Kasumi-1 (cell line): ENCODE measurements at places on chromosomes 6 and 20.

DNA sequence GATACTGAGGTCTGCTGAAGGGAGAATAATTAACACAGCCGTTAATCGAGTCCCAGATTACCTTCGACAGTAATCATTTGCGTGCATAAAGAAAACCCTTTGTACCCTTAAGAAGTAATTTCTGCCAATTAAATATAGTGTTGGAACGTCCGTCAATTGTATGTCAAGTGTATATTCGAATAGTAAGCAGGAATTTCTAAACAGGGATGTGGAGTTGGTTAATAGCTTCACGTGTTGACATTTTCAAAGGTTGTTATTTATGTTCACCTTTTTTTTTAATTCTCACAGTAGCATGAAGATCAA lies 798 bp upstream of the SNAP91 start:
- no peak for DNase-seq

GRCh38 chr6:35543459-35544193 lies 30.9 kb upstream of the TULP1 start:
- DNase-seq: no peak

GRCh38 chr6:40312213-40313015 lies 274.8 kb downstream of the LRFN2 start:
- no peak for DNase-seq

DNA sequence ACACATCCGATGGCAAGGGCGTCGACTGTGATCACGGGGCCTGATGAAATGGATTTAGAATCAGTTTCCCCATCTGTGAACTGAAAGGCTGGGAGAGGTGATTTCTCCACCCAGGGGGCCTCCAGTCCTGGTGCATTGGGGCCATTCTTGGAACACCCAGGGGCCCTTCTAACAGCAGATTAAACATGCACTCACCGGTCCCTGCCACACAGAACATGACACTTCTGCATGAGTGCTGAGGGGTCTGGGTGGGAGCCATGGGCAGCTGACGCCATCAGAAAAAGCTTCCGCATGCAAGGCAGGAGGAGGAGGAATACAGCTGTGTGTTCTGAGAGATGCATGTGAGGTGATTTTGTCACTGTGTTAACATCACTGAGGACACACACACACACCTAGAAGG lies 26.8 kb downstream of the DLL1 start:
- no peak for DNase-seq

DNA sequence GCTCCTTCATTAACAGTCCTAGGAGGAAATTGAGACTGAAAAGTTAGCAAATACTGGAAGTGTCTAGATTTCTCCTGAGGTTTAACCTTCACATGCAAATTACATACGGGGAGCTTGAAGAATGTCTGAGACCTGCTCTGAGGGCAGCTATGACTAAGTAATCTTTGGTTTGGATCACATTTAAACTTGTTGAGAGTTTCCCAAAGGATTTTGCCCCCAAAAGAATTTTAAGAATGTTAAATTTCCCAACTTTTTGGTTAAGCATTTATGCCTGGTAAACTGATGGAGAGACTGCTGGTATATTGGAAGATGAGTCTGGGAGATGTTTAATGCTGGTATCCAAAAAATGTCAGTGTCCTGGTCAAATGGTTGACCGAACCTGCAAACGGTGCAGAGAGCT lies 97.0 kb downstream of the RREB1 start:
- DNase-seq: no peak

- DNase-seq: no peak
Measured at GRCh38 chr20:34242879-34243278, 1.7 kb downstream of the ASIP start.

- no peak for DNase-seq
Measured at GRCh38 chr20:39213476-39214145, 251.5 kb downstream of the DHX35 start.

DNA sequence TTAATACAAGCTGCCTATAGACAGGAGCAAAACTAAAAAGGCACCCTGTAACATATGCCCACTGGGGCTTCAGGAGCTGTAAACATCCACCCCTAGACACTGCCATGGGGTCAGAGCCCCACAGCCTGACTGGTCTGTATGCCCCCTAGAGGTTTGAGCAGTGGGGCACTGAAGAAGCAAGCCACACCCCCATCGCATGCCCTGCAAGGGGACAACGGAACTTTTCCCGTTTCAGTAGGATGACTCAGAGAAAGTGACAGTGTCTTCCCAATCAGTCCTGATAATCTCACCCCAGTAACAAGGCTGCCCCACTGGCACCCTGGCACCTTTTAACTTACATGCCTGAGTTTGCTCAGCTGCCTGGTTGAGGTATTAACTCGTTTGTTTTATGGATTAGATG lies 35.9 kb downstream of the BEND3 start:
- DNase-seq: no peak

DNA sequence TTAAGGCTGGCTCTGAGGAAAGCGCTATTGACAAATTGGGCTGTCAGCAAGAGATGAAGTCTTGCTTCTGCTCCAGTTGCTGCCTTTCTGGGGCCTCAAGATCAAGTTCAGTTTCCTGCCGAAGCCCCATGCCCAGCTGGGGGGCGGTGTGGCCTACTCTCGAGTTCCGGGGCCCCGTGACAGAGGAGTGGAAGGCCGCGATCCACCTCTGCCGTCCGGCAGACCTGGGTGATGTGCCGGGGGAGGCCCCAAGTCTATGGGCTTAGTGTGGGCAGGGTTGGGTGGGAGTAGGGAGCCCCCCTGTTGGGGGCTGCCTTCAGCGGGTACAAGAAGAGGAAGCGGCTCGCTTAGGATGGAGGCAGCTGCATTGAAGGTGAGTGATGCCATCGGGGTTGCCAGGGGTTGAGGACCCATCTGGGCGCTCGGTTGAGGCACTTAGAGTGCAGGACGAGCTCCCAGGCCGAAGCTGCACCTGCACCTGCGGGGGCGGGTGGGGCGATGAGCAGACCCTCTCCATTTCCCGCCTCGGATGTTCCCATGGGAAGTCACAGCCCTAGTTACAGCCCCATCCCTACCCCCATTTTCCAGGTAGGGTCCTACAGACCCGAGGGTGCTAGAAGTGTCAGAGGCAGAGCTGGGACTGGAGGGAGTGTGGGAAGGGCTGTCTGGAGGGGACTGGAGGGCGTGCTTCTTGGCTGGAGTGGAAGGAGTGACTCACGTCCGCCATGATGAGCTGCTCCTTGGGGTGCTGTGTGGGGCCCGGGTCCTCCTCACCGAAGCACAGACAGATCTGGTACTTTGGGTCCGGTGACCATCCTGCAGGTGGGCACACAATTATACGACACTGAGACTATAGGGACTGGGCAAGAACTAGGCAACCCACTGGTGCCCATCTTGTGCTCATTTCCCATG lies 2.9 kb upstream of the FOXS1 start:
- no peak for DNase-seq

- DNase-seq: no peak
Measured at GRCh38 chr6:36276581-36277536, 7.0 kb downstream of the PNPLA1 start.

GRCh38 chr6:13617066-13617465 lies 1.9 kb downstream of the NOL7 start:
- DNase-seq: no peak

DNA sequence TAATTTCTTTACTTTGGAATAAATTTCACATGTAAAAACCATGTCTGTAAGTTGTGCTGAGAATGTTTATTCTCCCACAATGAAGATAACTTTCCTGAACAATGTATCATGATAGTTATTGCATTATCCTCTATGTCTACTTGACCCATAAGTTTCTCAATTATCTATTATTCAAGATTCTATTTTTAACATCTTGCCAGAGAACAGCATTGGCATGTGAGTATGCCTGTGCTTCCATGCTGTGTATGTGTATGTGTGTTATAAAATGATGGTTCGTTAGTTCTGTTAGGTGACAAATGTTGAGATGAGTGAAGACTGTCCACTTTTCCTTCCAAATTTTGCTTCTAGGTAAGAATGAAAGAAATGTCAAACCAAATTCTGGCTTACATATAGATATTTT lies 111.9 kb downstream of the EYA4 start:
- DNase-seq: no peak

GRCh38 chr20:35271904-35272303 lies 6.0 kb downstream of the MMP24OS start:
- no peak for DNase-seq

DNA sequence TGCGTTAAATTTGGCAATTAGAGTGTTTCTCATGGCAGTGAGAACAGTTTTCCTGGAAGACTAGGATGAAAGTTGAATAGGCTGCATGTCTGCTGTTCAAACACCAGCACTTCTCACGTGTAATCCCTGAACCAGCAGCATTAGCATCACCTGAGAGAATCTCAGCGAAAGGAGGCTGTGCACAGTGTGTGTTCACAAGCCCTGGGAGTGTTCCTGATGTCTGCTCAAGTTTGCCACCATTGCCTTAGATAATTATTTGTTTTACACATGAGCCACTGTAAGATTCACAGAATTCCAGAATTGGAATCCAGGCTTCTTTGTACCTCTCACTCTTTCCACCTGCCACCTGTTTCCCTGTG lies 117.3 kb downstream of the JARID2 start:
- DNase-seq: no peak

DNA sequence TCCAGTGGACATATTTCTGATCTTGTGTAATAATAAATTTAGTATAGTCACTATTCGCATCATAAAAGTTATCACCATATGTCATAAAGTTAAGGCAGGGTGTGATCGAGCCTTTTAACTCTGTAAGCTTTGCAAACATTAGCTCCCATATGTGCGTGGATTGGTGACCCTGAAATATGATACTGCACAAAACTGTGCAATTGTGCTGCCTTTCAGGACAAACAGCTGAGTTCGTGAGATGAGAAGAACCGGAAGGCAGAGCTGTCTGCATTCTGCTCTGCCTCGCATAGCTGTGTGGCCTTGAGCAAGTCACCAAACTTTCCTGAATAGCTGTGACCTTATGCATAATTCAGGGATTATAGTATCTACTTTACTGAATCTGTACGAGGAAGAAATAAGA lies 3.2 kb upstream of the PLEKHG1 start:
- no peak for DNase-seq

- no peak for DNase-seq
Measured at GRCh38 chr6:77290798-77291197, 172.5 kb downstream of the HTR1B start.

DNA sequence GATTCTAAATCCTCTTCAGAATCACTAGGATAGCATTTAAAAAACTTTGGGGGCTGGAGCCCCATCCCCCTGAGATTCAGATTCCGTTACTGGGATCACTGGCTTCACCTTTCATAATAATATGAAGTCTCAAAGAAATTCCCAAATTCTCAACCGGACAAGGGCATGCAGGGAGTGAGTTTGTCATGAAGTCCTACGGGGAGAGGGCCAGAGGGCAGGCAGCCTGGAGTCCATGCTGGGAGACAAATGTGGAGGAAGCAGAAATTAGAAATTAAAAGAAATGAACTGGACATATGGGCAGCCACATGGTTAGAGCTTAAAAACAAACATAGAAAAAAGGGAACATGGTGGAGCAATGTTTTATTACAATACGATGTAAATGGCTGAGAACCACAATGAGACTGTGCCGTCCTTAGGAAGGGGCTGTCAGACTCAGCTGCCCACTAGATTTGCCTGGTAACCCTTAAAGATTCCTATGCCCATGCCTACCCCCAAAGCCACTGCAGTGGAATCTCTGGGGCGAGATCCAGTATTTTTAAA lies 142.6 kb downstream of the CEBPB start:
- no peak for DNase-seq

DNA sequence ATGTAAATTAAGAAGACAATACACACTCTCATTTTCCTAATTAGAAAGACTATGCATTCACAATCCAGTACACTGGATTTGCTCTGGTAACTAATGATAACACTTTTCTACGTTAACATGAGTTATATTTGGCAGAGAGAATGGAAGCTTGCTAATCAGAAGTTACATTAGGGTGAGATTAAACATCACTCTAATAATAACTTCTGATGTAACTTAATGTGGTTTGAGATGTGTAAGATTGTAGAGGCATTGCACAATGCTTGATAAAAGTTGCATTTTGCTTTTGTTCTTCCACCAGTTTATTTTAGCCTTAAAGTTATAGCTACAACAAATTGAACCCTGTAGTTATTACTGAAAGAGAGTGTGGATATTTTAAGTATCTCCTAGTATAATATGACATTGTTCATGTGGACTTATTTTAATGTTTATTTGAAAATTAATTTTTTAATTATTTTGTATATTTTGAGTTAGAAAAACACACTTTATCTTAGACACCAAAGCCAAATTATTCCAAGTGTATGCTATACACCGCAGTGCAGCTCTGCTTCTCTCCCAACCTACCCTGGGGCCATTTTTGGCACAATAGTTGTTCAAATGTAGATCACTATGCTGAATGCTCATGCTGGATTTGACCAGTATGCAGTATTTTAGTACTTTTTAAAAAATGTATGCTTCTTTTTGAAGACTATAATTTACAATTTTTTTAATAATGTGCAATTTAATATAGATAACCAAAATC lies 143.2 kb downstream of the SLC16A10 start:
- DNase-seq: peak; percentile 31

DNA sequence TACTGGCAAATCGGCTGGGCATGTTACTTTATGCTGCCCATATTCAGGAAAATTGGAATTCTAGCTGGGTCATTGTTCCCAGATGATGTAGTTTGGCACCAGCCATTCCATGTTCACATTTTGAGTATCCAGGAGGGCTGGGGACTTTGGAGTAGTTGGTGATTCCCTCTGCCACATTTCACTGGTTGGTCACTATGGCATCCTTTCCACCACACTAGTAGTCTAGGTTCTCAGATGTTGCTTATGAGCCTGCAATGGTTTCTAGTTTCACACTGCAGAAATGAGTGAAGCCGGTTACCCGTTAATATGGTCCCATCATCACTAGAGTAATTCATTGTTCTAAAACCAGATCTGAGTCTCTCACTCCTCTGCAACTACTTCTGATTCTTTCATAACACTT lies 4.6 kb downstream of the PTPN1 start:
- no peak for DNase-seq

- no peak for DNase-seq
Measured at GRCh38 chr6:150756173-150756572, 109.3 kb upstream of the MTHFD1L start.

DNA sequence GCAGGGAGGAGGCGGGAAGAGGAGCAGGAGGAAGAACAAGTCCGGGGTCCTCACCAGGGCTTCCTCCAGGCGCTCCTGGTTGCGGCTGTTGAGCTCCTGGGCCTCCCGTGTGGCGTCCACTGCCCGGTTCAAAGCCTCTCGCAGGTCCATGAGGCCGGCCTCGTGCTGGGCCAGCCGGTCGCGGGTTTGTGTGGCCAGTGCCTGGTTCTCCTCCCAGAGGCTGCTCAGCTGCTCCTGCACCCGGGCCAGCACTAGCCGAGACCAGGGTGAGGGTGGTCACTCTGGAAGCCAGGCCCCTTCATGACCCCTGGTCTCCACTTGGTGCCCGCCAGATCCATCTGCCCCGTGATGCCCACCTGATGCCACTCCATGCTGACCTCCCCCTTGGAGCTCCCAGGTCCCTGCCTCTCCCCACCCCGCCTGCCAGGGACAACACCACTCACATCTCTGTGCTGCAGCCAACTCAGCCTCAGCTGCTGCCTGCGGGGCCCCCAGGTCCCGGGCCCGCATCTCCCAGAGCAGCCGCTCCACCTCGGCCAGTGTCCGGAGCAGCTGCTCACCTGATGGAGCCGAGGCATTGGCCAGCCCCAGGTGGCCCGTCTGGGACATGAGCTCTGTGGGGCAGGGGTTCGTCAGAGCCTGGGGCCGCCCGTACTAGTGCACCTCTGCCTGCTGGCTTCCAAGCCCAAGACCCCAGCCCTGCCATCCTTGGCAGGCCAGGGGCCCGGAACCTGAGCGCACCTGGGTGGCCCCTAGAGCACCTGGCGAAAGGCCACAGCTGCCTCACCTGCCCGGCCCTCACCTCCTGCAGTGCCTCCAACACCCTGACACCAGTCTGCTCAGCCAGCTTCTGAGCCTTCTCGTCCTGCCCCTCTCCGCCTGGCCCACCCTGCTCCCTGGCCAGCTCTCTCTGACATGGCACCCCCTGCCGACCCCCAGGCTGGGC lies 15.9 kb downstream of the ADRM1 start:
- DNase-seq: no peak

GRCh38 chr6:12289365-12289919 lies 719 bp upstream of the EDN1 start:
- DNase-seq: peak; percentile 84
